K562 (cell line): ENCODE measurements at places on chromosomes 5 and 9. TPM values are rescaled to one million over a fixed set of nuclear protein-coding genes. Genes with fewer than 3 reads are reported as not detected.

Gene FAM114A2
- 18.7 and 22.1 TPM in 2 replicates for total RNA-seq

Gene CORO2A
- 21.1 and 21.3 TPM in 2 replicates for total RNA-seq

DNA sequence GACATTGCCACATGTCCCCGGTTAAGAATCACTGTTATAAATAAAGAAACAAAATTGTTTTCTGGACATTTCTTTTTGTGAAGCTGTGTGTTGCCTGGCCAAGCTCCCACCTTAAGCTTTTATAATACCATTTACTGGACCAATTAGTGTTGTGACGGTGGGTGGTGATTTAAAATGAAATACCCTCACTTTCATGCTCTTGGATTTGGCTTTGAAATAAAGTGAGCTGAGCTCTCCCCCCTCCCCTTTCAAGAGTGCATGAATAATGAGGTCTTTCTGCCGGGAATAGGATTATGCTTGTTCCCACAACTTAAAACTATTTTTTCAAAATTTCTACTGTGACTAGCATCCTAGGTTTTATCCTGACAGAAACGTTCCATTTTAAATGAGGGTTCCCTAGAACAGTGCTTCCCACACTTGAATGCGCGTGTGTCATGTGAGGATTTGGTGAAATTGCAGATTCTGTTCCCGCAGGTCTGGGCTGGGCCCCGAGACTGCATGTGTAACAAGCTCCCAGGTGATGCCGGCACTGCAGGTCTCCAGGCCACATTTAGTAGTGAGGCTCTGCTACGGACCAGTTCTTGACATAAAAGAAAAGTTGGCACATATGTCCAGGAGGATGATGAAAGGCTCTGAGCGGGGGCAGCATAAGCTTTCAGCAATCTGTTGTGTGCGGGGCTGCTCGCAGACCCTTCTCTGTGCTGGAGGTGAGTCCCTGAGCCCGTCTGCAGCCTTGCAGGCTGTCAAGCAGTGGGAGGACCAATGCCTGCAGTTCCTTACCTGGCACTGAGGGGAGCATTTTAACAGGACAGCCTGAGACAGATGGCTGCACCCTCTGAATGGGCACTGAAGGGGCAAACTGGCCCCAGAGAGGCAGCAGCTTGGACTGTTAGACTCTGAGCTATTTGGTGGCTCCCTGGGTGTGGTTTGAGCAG is 24.4 kb downstream of the IQGAP2 start:
- no peak for DNase-seq

DNA sequence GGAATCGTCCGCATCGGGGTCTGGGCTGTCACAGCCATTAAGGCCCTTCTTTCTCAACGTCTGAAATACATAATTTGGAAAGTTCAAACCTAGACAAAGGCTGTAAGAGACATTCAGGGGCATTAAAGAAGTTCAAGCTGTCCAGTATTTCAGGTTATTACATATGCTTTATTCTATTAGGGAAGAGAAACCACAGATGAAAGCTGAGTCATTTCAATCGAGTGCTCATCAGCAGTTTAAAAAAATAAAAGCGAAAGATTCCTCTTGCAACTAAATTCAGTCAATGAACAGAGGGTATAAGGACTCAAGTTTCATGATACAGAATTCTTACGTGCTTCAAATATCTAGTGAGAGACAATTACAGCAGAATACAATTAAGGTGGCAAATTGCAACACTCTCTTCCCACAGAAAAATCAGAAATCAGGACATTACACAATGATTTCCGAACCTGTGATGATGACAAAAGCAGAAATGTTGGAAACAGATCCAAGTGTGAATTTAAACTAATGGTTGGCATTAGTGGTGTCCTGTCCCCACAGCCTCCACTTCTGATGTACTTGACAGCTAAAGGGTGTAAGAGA is 121.6 kb downstream of the MEF2C start:
- no peak for DNase-seq

- DNase-seq, result no peak
Observed at GRCh38 chr9:114742947-114743346, 61.0 kb upstream of the TEX48 start.

- DNase-seq, result no peak
Observed at GRCh38 chr5:140312067-140312790, 9.3 kb upstream of the PFDN1 start.

- DNase-seq, result no peak
Observed at GRCh38 chr5:173012882-173013281, 29.3 kb downstream of the ATP6V0E1 start.

DNA sequence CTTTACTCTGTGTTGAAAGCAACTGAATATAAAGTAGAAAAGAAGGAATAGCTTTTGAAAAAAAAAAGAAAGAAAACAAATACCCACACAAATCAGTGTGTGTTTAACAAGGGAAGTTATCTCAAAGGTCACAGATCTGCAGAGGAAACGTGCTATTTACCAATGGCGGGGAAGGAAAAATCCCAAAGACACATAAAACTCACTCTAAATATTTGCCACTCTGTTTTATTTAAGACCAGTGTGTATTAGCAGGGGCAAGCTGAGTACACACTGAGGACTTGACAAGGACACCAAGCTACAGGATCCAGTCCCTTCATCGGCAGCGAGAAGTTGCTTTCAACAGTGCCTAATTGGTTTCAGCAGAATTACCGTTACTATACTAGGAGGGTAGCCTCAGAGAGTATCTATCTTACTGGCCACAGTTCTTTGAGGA is 252.5 kb downstream of the DEPDC1B start:
- DNase-seq, result no peak

GRCh38 chr5:69498384-69498783 is 5.8 kb downstream of the OCLN start:
- DNase-seq, result no peak

Gene ADAMTS13
- 0.07 TPM in 1 of 2 replicates, not detected in the other for total RNA-seq

Gene MORN5
- total RNA-seq, result not detected in 2 replicates

Gene HTR1A
- total RNA-seq, result not detected in 2 replicates

Gene FGD3
- 0.76 and 1.3 TPM in 2 replicates for total RNA-seq

Gene UGT3A2
- not detected in 2 replicates for total RNA-seq

- DNase-seq, result no peak
Observed at GRCh38 chr5:102782217-102782872, 27.2 kb downstream of the PAM start.

Gene PKD2L2
- total RNA-seq, result not detected in 2 replicates

Gene TMEFF1
- 0.83 and 1.1 TPM in 2 replicates for total RNA-seq

GRCh38 chr5:24805230-24805629 is 160.5 kb upstream of the CDH10 start:
- no peak for DNase-seq

DNA sequence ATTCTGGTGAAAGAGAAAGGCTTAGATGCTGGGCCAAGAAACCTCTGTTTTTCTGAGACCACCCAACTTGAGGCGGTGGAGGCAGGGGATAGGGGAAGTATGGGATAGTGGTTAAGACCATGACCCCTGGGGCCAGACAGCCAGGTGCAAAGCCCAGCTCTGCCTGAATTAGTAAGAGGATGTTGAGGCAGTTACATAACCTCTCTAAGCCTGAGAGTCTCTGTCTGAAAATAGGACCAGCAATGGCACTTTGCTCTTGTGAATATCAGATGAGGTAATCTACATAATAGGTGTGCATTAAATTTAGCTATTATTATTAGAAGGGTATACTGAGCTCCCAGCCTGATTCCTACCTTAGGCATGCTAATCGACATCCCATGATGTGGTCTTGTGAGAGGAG is 68.2 kb downstream of the DOCK2 start:
- no peak for DNase-seq

- DNase-seq, result no peak
Observed at GRCh38 chr9:98373609-98374008, 118.2 kb upstream of the TBC1D2 start.

Gene PAPPA
- total RNA-seq, result 0.13 and 0.20 TPM in 2 replicates

Gene KCNV2
- total RNA-seq, result not detected in 2 replicates

DNA sequence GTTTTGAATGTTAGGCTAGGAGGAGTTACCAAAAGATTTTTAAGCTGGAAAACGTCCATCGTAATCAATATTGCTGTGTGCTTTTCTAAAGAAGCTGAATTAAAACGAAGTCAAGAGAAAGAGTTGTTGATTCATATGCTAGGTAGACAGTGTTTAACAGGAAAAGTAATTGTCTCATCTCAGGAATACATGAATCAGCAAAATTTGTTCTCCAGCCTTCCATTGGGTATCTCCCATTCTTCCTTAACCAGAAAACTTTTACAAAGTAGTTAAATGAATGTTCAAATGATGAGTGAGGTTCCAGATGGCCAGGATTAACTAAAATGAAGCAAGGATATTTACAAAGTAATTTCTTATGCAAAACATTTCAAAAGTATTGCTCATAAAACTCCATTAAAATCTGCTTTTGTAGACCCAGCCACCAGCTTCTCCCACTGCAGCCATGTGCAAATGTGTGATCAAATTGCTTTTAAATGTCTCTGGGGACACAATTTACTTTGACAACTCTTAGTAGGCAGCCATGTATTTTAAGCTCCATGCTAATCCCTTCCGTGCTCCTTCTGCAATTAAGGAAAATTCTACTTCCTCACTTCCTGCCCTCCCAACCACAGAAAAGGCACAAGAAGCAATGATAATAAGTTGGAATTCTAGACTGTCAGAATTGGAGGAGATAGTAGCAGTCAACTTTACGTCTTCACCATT is 121.2 kb downstream of the HTR4 start:
- DNase-seq, result no peak

DNA sequence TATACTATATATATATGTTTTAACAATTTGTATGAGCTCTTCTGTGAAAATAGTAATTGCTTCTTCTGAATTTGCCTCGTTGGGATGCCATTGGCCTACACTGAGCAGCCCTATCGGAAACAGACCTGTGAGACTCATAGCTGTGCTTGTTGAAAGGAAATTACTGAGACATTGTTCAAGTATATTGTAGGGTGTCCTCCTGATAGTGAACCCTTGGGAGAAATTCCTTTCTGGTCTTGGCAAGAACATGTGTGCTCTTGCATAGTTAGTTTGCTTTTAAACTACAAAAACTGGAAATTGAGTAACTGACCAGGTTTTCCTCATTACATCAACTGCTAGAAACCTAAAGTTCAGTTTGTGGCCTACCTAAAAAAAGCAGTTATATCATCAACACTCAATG is 160.9 kb downstream of the LURAP1L start:
- no peak for DNase-seq

- DNase-seq, result no peak
Observed at GRCh38 chr5:177471610-177472356, 1.7 kb downstream of the DBN1 start.
